ENCODE measurements at places on chromosomes 11 and 22.

- peak; percentile 78 for DNase-seq
Observed at GRCh38 chr11:122882857-122883645, 492 bp downstream of the JHY start.

- DNase-seq: no peak
Observed at GRCh38 chr11:105774899-105775298, 165.0 kb downstream of the GRIA4 start.

DNA sequence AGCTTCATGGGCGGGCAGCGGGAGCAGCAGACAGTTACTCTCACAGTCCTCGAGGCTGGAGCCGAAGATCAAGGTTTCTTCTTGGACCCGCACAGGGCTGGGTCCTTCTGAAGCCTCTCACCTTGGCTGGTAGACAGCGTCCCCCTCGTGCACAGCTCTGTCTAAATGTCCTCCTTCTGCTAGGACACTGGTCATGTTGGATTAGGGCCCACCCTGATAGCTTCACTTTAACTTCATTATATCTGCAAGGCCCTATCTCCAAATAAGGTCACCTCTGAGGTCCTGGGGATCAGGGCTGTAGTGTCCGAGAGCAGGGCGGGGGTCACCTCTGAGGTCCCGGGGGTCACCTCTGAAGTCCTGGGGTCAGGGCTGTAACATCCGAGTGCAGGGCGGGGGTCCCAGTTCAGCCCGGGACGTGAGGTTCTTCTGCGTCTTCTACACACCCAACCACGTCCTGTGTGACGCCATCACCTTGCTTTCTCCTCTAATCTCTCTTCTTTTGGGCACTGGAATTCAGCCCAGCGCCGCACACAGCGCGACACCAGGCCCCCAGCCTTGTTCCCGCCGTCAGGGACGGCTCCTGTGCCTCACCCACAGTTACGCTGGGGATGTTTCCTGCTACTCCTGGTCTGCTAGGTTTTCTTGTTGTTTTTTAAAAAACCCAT, 34.1 kb upstream of the TOLLIP start:
- DNase-seq: no peak

- DNase-seq: peak; percentile 50
Observed at GRCh38 chr11:34850334-34850733, 65.8 kb downstream of the APIP start.

DNA sequence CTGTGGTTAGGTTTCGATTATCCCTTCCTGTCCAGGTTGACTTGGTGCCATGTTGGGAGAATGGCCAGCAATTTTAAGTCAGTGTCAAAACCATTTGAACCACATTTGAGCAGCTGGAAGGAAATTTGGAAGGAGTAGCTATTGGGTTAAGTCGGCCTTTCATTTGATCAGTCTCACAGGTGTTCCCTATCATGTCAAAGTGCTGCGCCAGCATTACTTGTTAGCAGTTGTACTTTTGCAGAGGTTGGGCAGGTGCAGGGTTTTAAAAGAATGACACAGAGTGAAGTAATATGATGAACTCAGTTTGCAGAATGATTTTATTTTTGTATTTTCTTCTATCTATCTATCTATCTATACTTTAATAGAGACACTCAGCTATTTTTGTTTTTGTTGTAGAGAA, 6.4 kb upstream of the TYMP start:
- no peak for DNase-seq

DNA sequence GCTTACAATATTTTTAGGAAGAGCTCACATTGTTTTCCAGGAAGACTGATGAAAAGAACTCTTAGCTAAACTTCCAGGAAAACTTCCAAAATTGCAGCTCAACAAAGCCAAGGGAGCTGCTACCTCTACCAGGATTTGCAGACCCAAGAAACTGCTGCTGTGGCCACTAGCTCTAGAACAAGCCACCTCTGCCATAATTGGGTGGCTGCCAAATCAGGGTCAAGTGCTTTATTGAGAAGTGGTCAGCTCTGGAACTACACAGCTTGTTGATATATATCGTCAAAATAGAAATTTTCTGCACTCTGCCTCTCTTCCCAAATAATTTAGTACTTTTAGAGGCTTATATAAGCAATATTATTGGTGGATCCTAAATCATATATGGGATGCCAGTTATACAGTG, 371.8 kb upstream of the CHORDC1 start:
- DNase-seq: no peak

- no peak for DNase-seq
Observed at GRCh38 chr11:1917523-1918435, 1.7 kb upstream of the TNNT3 start.

- no peak for DNase-seq
Observed at GRCh38 chr11:42112866-42113265, 653.4 kb upstream of the LRRC4C start.

- no peak for DNase-seq
Observed at GRCh38 chr11:103110391-103110790, 1.2 kb downstream of the DYNC2H1 start.

GRCh38 chr11:59144096-59144495, 1.4 kb downstream of the FAM111A start:
- peak; percentile 6 for DNase-seq

DNA sequence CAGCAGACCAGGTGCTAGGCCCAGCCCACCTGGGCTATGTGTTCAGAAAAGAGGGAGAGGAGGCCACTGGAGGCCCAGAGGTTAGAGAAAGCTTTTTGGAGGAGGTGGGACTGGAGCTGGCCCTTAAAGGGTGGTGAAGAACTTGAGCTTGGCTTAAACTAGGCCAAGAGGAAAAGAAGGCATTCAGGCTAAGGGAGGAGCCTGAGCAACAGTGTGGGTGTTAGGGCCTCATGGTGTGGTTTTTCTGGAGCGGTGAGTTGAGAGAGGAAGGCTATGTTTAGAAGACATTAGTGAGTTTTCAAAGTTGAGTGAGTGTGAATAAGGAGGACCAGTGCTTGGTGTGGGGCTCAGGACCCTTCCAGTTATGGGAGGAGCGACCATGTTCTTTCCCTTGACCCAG, 6.2 kb downstream of the TAF6L start:
- no peak for DNase-seq
